MV-4-11 (cell line): ENCODE measurements at places on chromosomes 1 and 21.

DNA sequence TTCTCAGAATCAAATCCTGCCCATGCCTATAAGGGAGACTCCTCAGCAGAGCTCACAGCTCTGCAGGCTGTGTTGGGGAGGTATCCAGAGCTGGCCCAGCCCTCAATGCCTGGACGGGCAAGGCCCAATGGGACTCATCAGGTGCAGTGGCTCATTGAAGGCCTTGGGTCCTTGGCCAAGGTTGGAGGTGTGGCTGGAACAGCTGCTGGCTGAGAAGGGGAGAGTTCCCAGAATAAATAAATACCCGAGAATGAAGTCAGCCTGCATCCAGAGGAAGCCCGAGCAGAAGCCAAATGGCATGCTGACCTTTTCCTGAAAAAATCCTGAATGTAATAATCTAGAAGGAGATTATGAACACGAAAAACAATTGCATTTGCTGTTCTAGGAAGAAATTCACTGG is 25.2 kb upstream of the IKBKE start:
- no peak for DNase-seq

DNA sequence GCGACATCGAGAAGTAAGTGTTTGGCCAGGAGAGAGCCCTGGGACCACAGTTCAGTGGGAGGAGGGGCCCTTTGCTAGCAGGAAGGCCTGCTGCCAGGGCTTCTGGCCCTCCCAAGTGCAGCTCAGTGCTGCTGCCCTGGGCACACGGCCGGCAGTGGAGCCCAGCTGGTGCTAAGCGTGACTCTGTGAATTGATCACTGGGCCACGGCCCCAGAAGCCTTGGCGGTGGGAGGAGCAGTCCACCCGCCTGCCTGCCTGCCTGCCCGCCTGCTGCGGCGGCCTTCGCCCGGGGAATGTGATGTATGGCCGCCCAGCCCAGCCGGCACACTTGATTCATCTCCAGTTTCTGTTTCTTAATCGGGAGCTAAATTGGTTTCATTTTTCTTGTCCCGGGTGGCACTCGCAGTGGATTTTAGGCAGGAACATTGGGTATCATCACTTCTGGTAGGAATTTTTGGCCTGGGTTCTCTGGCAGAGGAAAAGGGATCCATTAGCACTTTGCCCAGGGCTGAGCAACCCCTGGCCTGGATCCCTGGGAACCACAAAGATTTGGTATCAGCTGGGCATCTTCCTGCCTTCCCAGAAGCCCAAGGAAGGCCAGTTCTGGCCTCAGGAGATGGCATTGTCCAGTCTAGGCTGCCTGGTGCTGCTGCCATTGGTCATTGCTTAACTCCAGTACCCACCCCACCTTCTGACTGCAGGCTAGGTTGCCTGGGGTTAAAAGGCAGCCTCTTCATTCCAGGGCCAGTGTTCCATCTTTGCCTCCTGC is 28.6 kb downstream of the TMEM53 start:
- DNase-seq, result no peak

DNA sequence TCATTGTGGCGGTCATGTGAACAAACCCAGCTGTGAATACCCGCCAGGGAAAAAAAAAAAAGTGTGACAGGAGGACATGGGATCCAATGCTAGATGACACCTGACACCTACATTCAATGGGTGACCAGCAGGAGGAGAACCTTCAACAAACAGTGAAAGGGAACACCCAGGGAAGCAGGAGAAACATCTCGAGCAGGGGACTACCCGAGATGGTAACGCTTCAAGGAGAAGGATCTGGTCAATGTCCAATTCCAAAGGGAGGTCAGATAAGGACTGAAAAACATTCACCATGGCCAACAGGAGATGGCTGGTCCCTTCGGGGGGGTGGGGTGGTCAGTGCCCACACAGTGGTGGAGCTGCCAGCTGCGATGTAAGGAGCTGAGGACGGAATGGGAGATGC is 46.3 kb downstream of the PTPN14 start:
- no peak for DNase-seq

DNA sequence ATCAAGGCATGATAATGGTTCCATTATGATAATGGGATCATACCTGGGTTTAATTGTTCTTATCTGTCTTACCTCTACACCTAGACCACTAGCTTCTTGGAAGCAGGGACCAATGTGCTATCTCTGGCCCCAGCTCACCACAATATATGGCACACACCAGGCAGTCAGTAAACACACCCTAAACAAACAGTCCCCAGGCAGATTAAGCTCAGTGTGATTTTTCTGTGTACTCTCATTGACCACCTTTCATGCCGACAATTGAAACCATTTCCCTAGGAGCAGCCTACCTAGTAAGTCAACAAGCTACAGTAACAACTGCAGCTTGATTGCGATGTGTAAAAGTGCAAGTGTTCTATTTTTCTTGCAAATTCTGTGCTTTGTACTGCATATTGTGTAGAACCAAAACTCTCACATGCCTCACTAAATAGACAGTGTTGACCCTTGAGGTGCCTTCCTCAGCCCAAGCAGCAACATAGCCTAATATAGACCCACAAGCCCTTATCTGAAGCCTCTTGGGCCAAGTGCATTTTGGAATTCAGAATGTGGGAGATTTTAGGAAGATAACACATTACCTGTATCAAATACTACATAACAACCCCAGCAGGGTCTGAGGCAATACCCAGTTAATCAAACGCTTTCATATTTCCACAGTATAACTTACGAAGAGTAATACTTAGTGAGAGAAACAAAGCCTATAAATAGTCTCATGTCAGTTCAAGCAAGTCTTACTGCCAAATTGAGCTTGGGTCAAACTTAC is 32.0 kb downstream of the INPP5B start:
- DNase-seq, result no peak

GRCh38 chr1:11478571-11479374 is at the start of gene DISP3:
DISP3 (plus strand) TSS chr1:11479155; CDS start chr1:11500993, 21,838 bp downstream.
- DNase-seq, result peak; percentile 74

GRCh38 chr1:3022511-3022973 is 1.3 kb downstream of the ACTRT2 start:
- DNase-seq, result no peak

DNA sequence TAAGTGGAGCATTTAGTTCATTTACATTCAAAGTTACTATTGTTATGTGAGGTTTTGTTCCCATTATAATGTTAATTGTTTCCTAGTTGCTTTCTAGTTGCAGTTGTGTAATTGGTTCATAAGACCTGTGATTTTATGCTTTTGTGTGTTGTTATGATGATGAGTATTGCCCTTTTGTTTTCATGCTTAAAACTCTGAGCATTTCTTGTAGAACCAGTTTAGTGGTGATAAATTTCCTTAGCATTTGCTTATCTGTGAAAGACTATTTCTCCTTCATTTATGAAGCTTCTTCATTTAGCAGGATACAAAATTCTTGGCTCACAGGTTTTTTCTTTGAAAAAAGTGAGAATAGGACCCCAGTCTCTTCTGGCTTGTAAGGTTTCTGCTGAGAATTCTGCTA is 274.8 kb upstream of the SPAG17 start:
- DNase-seq, result no peak

DNA sequence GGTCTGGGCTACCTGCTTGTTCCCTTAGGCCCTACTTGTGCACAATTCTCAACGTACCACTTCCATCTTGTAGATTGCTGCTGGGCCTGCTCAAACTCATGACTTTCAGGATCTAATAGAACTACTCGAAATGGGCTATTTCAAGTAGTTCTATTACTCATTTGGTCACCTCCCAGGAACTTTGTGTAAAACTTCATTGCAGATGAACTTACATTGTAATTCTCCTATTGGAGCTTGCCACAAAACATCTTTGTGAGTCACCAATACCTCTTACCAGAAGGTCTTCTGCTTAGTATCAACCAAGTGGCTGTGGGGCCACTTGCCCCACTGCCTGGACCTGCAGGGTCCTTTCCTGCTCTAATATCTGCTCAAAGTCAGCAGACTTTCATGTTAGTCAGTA is 10.7 kb upstream of the MYOCOS start:
- no peak for DNase-seq

DNA sequence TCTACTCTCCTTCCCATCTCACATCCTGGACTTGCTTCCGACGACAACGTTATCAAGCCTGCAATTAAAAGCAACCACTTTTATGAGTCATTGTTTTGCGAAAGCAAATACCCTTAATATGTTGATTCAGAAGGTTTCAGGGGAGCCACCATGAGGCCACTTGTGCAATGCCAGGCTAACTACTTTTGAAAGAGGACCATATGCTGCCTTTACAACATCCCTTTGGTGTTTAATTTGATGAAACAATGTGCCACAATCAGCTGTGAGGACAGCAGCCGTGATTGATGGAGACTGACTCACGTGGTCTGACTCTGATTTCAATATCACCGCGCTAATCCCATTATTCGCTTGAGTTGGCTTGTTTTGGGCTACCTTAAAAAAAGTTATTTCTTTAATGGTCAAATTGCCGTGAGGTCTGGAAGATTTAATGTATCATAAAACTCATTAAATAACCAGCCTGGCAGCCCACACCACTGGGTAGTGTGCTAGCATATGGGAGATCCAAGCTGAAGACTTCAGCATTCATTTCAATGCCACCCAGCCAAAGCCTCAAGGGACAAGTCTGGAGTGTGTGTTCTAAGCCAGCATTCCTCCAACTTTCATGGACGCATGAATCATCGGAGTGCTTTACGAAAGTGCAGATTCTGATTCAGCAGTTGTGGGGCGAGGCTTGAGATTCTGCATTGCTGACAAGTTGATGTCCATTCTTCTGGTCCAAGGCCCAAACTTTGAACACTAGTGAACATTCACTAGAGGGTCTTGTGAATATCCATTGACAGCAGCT is 73.3 kb upstream of the PAXBP1 start:
- DNase-seq, result peak; percentile 73

DNA sequence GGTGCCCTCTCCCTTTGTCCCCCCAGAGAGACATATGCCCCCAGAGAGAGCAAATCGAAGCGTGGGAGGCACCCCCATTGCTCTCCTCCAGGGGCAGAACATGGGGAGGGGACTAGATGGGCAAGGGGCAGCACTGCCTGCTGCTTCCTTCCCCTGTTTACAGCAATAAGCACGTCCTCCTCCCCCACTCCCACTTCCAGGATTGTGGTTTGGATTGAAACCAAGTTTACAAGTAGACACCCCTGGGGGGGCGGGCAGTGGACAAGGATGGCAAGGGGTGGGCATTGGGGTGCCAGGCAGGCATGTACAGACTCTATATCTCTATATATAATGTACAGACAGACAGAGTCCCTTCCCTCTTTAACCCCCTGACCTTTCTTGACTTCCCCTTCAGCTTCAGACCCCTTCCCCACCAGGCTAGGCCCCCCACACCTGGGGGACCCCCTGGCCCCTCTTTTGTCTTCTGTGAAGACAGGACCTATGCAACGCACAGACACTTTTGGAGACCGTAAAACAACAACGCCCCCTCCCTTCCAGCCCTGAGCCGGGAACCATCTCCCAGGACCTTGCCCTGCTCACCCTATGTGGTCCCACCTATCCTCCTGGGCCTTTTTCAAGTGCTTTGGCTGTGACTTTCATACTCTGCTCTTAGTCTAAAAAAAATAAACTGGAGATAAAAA is 8.4 kb downstream of the EFNA3 start:
- no peak for DNase-seq

- no peak for DNase-seq
Observed at GRCh38 chr1:234691567-234691966, 81.6 kb upstream of the IRF2BP2 start.

DNA sequence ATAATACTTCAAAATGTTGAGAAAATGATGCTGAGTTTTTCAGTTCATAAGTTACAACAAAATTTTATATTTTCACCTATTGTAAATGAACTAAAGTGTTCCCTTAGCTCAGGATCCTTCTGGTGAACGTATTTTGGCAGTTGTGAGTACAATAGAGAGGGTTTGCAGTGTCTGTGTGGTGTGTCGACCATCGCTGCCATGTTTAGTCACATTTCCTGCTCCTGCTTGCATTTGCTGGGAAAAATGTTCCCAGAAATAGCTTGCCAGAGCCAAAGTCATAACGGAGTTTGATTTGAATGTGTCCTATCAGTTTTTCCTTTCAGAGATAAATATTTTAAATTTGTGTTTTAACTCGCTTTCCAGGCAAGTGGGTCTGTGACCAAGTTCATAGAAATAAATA is 117.1 kb upstream of the COL6A1 start:
- no peak for DNase-seq

DNA sequence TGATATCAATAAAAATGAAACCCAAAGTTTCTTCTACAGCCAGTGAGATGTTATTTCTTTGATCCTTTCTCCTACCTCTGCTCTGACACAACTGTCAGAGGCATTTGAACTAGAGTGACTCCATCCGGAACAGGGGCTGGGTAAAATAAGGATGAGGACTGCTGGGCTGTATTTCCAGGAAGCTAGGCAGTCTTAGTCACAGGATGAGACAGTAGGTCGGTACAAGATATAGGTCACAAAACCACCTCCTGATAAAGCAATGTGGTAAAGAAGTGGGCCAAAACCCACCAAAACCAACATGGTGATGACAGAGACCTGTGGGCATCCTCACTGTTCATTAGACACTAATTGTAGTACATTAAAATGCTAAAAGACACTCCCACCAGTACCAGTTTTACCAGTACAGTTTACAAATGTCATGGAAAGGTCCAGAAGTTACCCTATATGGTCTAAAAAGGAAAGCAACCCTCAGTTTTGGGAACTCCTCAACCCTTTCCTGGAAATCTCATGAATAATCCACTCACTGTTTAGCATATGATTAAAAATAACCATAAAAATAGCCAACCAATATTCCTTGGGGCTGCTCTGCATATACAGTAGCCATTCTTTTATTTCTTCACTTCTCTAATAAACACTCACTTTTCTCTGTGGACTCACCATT is 96.7 kb downstream of the GABPA start:
- no peak for DNase-seq

GRCh38 chr1:211920602-211921226 is 90.2 kb upstream of the LPGAT1 start:
- no peak for DNase-seq

GRCh38 chr1:59045636-59046035 is 251.3 kb upstream of the FGGY start:
- no peak for DNase-seq

DNA sequence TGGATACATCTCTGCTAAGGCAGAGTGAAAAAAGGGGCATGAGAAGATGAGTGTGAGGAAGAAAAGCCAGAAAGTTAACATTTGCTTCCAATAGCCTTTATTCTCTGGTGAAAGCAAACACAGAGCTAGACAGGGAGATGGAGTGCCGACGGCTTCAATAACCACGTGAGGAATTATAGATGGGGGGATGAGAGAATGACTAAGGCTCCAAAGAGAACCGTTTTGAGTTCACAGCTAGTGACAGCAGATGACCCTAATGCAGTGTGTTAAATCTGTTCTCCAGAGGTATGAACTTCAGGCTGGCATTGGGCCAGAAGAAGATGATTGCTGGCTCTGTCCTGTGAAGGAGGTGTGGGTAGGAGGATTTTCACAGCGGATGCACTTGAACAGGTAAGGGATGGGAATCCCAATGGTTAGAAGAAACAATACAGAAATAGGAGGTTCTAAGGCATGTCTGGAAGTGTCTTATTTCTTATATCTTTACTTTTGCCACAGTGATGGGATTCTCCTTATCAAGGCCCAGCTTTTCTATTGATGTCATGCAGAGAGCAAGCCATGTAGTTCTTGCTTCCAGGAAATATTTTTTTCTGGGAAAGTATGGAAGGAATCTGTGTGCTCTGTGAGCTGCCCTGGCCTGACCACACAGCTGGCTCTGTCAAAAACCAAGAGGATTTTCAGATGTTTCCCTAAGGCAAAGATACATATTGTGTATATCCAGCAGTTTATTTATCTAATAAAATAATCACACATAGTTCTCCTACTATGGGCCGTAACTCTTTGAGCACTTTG is 573.8 kb downstream of the LTN1 start:
- no peak for DNase-seq

GRCh38 chr1:84299536-84300170 is 1.9 kb upstream of the SAMD13 start:
- peak; percentile 68 for DNase-seq
